ENCODE measurements at places on chromosomes 13 and 19. TPM values are rescaled to one million over a fixed set of nuclear protein-coding genes. Genes with fewer than 3 reads are reported as not detected.

GRCh38 chr13:36905944-36906343 lies 14.1 kb downstream of the SMAD9 start:
- DNase-seq, result no peak

GRCh38 chr13:18993884-18994660 lies 187.6 kb downstream of the TUBA3C start:
- no peak for DNase-seq

PEAK3 gene
- 1.0 TPM for total RNA-seq

DIAPH3 gene
- total RNA-seq, result 0.26 TPM

DNA sequence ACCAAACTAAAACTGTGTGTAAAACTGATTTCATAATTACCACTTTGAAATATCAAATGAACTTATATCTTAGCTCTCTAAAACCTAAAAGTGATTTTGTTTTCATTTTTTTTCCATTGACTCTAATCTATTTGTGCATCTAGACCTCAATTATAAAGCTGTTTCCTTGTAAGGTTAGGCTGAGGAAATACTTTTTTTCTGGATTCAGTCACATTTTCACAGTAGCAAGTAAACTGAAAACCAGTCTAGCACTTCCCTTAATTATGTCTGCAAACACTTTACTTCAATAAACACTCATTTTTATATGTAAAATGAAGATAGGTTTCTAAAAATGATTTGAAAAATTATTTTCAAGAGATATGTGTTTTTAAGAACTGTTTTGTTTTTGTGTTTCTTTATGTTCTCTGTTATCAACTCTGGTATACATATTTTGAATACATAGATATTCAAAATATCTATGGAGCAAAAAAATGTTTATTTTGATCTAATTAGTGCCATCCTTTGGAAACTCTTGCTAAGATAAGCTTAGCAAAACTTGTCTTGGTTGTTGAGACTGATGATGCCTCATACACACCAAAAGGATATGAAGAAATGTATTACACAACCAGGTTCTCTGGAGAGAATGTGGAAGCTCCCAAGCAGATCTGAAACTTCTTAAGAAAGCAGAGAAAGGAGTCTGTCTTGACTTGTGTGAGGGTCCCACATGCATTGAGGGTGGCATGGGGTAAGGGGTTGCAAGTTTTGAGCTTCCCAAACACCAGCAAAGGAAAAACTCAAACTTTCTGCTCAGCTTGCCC lies 1887.4 kb downstream of the PCDH9 start:
- DNase-seq, result no peak

GRCh38 chr13:62850331-62850730 lies 1434.7 kb upstream of the PCDH20 start:
- DNase-seq, result no peak

GRCh38 chr13:51234676-51235075 lies 12.5 kb downstream of the FAM124A start:
- no peak for DNase-seq

PNMA8B gene
- total RNA-seq, result 1.5 TPM

GRCh38 chr19:18090545-18091216 lies 3.9 kb upstream of the IL12RB1 start:
- no peak for DNase-seq

GRCh38 chr19:40619333-40620160 lies 18.4 kb downstream of the LTBP4 start:
- DNase-seq, result no peak
